ENCODE measurements at places on chromosomes 16 and 17. TPM values are rescaled to one million over a fixed set of nuclear protein-coding genes. Genes with fewer than 3 reads are reported as not detected.

- no peak for DNase-seq
Observed at GRCh38 chr17:62805234-62805633, 2.9 kb downstream of the MARCHF10 start.

DNA sequence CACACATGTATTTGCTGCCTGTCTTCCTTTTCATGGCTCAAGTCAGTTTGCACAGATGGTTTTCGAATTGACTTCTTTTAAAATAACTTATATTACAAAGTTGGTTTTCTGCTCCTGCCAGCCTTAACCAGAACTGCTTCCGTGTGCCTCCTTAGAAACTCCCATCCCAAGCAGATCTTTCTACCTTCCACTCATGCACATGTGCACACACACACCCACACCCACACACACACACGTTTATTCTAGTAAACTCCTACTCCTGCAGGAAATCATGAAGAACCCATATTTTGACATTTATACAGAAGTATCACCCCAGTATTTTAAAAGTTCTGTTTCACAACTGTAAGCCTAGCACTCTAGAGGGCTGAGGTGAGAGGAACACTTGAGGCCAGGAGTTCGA is 329.5 kb upstream of the SOX9 start:
- no peak for DNase-seq

- DNase-seq: no peak
Observed at GRCh38 chr17:60067871-60068270, 10.8 kb downstream of the HEATR6 start.

CRYM gene
- 0.34 TPM for polyA plus RNA-seq

UQCRC2 gene
- polyA plus RNA-seq: 168 TPM

Data from mammary epithelial cell (primary cell).